ENCODE measurements at places on chromosomes 5 and 9. TPM values are rescaled to one million over a fixed set of nuclear protein-coding genes. Genes with fewer than 3 reads are reported as not detected.
A peak's percentile ranks its signal among the peaks of the same experiment; 100 is the strongest.

DNA sequence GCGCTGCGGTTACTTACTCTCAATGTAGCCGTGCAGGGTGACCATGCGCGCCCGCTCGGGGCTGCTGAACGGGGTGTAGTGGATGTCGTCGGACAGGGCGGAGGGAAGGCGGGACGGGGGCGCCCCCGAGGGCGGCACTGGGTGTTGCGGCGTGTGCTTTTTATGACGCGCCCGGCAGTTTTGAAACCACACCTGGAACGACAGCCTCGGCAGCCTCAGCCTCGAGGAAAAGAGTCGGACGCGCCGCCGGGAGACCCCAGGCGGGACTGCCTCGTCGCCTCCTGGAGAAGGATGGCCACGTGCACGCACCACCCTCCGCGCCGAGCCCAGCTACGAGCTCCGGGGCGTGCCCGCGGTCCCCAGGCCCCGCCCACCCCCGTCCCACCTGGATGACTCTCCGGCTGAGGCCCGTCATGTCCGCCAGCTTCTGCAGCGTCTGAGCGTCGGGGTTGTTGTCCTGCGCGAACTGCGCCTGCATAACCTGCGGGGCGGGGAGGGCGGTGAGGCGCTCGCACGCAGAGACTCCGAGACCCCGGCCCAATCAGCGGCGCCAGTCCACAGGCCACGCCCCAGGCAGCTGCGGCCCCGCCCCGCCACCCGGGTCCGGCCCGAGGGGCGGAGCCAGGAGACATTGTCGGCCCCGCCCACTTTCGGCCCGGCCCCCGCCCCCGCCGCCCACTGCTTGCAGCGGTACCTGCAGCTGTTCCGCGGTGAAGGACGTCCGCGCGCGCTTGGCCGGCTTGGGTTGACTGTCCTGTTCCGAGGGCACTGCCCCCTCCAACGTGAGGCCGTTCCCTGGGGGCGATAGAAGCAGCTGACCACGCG, 15.0 kb downstream of the LHX6 start:
- DNase-seq = peak; percentile 61
- peaks cover 62% of the 10 kb centered on the region for H3K27me3 ChIP-seq
- peak overlapping the region; percentile 40 for H3K4me3 ChIP-seq
- no peaks in the 10 kb centered on the region for H3K36me3 ChIP-seq
- H3K27ac ChIP-seq = no peak overlapping the region
- H3K4me1 ChIP-seq = peaks cover 13% of the 10 kb centered on the region

DNA sequence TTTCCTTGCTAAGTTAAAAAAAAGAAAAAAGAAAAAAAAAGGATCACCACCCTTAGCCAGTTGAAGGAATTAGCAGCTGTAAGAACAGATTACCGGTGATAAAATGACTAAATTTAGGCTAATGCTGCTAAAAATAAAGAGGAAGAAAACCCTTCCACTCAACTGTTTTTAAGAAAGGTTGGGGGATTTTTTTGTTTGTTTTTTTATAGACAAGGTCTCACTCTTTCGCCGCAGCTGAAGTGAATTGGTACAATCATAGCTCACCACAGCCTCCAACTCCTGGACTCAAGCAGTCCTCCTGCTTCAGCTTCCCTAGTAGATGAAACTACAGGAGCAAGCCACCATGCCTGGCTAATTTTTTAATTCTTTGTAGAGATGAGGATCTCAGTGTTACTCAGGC, 101.7 kb downstream of the SNCAIP start:
- DNase-seq = no peak
- no peak overlapping the region for H3K4me3 ChIP-seq
- no peaks in the 10 kb centered on the region for H3K36me3 ChIP-seq

GRCh38 chr5:25020454-25020853, 375.7 kb upstream of the CDH10 start:
- H3K4me1 ChIP-seq = no peaks in the 10 kb centered on the region
- no peaks in the 10 kb centered on the region for H3K36me3 ChIP-seq
- no peak for DNase-seq
- H3K27me3 ChIP-seq = no peaks in the 10 kb centered on the region
- H3K27ac ChIP-seq = no peak overlapping the region

- H3K4me1 ChIP-seq = no peaks in the 10 kb centered on the region
- H3K27me3 ChIP-seq = no peaks in the 10 kb centered on the region
- no peak overlapping the region for H3K27ac ChIP-seq
- H3K36me3 ChIP-seq = no peaks in the 10 kb centered on the region
- DNase-seq = no peak
These were observed 298.4 kb upstream of the SEMA6A start for GRCh38 chr5:116872986-116873385.

- H3K36me3 ChIP-seq = no peaks in the 10 kb centered on the region
- H3K27ac ChIP-seq = peak overlapping the region; percentile 99
- peak overlapping the region; percentile 96 for H3K4me3 ChIP-seq
- DNase-seq = no peak
- H3K27me3 ChIP-seq = no peaks in the 10 kb centered on the region
These were observed 19.7 kb downstream of the ANXA2R start for GRCh38 chr5:43020399-43020746.

PRKAA1 gene
- total RNA-seq = 61.2 TPM

CDK9 gene
- total RNA-seq = 99.8 TPM
